ENCODE measurements at places on chromosomes 2 and 18. TPM values are rescaled to one million over a fixed set of nuclear protein-coding genes. Genes with fewer than 3 reads are reported as not detected.

GRCh38 chr2:129240061-129240460 lies 739.4 kb upstream of the RAB6C start:
- H3K4me1 ChIP-seq, result peaks cover 9% of the 10 kb centered on the region
- no peaks in the 10 kb centered on the region for H3K36me3 ChIP-seq
- DNase-seq, result no peak
- no peaks in the 10 kb centered on the region for H3K27me3 ChIP-seq
- no peak overlapping the region for H3K4me3 ChIP-seq
- H3K27ac ChIP-seq, result no peak overlapping the region

DNA sequence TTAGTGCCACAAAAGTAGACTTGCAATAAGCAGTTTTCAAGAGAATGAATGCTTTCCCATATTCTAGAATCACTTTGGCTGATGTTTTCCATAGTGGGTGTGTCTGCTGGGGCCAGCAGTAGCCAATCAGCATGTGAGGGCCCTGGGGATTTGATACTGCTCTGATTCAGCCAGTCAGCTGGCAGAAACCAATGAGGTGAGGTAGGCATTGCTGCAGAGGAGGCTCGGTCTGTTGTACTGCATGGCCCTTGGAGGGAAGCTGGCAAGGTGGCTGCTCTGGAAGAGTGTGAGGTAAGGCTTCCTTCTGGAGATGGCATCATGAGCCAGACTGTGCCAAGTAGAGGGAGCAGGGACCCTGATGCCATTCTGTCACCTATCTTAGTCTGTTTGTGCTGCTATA lies 22.7 kb downstream of the TMEM87B start:
- H3K36me3 ChIP-seq, result peaks cover 7% of the 10 kb centered on the region
- no peak overlapping the region for H3K4me3 ChIP-seq
- no peak overlapping the region for H3K27ac ChIP-seq
- H3K4me1 ChIP-seq, result no peaks in the 10 kb centered on the region
- no peak for DNase-seq

DNA sequence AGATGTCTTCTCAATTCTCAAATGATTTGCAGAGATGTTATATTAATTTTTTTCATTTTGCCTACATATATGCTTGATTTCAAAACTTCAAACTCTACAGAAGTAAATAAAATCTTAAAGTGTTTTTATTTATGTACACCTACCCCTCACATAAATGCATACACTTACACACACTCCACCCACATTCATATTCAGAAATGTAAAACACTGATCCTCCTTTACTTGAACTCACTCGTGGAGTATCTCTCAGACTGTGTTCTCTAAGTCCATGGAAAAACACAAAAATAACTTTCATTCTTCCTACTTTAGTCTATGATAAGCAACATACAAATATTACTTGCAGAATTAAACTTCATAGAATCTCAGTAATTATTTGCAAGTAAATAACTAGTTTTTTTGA lies 209.1 kb upstream of the RBMS1 start:
- H3K4me1 ChIP-seq, result no peaks in the 10 kb centered on the region
- no peak overlapping the region for H3K27ac ChIP-seq
- DNase-seq, result no peak
- H3K4me3 ChIP-seq, result no peak overlapping the region

DNA sequence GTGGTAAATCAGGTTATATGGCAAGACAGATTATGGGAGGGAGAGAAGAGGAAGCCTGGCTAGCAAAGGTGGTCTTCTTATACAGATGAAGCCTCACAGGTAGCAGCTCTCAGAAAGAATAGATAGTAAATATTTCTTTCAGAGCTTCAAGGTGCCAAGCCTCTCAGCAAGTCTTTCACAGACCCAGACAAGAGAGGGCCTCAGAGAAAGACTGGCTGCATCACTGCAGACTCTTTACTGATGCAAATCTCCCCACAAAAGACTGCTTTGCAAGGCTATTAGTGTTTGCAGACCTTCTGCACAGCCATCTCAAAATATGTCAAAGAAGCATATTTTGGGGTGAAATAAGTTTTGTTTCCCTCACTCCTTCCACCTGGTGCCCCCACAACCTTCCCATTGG lies 372.4 kb upstream of the RND3 start:
- H3K4me3 ChIP-seq, result no peak overlapping the region
- no peaks in the 10 kb centered on the region for H3K27me3 ChIP-seq
- no peaks in the 10 kb centered on the region for H3K4me1 ChIP-seq
- DNase-seq, result no peak
- H3K36me3 ChIP-seq, result no peaks in the 10 kb centered on the region

DNA sequence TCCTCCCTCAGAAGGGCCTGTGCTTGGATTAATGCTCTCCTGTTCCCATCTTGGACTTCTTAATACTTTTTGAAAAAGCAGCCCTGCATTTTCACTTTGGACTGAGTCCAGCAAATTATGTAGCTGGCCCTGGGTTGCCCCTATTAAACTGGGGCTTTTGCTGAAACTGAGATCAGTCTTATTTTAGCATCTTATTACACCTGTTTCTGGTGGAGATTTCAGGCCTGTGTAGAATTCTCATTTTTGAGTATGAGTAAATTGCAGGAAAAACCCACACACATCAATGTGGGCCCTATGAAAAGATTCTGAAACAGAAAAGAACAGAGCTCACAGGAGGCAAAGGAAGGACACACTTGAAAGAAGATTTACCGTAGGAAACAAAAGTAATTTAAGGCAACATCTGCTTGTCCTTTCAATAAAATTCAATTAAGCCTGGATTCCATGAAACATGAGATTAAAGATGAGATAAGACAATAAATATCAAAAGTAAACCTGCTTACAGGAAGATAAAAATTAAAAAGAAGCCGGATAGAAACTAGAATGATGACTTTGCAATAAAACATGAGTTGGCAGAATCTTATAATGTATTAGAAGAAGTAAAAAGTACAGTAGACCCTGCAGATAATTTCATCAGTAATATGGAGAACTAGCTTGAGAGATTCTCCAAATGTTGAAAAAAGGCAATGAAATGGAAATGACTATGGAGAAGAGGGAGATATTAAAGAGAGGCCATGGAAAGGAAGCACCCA lies 90.7 kb upstream of the GCFC2 start:
- no peak for DNase-seq
- H3K36me3 ChIP-seq, result no peaks in the 10 kb centered on the region
- no peak overlapping the region for H3K4me3 ChIP-seq
- H3K27ac ChIP-seq, result no peak overlapping the region
- H3K27me3 ChIP-seq, result no peaks in the 10 kb centered on the region

- no peak for DNase-seq
- H3K4me3 ChIP-seq, result no peak overlapping the region
- H3K4me1 ChIP-seq, result no peaks in the 10 kb centered on the region
- no peaks in the 10 kb centered on the region for H3K36me3 ChIP-seq
- no peak overlapping the region for H3K27ac ChIP-seq
These were observed 137.0 kb upstream of the ATP5MC3 start for GRCh38 chr2:175318542-175318941.

DNA sequence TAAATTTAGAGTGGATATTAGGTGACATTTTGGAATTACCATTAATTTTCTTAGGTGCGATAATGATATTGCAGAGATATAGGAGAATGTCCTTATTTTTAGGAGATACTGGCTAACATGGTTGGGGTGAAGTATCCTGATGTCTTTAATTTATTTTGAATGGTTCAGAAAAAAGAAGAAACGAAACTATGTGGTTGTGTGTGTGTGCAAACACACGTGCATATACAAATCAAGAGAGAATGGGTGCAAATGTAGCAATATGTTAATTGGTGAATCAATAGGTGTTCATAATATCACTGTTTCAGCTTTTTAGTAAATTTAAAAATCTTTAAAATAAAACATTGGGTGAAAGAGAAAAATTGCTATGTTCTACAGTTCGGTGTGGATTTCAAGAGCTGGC lies 140.9 kb downstream of the DIS3L2 start:
- no peak for DNase-seq
- H3K4me3 ChIP-seq, result no peak overlapping the region
- no peak overlapping the region for H3K27ac ChIP-seq
- H3K4me1 ChIP-seq, result no peaks in the 10 kb centered on the region
- H3K27me3 ChIP-seq, result no peaks in the 10 kb centered on the region
- H3K36me3 ChIP-seq, result no peaks in the 10 kb centered on the region

GRCh38 chr2:71631411-71631931 lies 178.1 kb downstream of the DYSF start:
- H3K27me3 ChIP-seq, result no peaks in the 10 kb centered on the region
- no peaks in the 10 kb centered on the region for H3K36me3 ChIP-seq
- H3K4me1 ChIP-seq, result peaks cover 6% of the 10 kb centered on the region
- H3K27ac ChIP-seq, result no peak overlapping the region

DNA sequence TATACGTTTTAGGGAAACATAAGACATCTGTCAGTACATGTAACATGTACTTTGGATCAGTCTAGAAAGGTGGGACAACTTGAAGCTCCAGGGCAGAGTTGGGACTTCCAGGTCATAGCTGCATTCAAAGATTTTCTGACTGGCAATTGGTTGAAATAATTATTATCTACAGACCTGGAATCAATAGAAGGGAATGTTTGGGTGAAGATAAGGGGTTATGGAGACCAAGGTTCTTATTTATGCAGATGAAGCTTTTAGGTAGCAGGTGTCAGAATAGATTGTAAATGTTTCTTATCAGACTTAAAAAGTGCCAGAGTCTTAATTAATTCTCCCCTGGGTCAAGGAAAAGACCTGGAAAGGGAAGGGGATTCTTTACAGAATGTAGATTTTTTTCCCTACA lies 19.8 kb downstream of the RPIA start:
- H3K4me3 ChIP-seq, result no peak overlapping the region
- DNase-seq, result no peak
- H3K27me3 ChIP-seq, result no peaks in the 10 kb centered on the region

DNA sequence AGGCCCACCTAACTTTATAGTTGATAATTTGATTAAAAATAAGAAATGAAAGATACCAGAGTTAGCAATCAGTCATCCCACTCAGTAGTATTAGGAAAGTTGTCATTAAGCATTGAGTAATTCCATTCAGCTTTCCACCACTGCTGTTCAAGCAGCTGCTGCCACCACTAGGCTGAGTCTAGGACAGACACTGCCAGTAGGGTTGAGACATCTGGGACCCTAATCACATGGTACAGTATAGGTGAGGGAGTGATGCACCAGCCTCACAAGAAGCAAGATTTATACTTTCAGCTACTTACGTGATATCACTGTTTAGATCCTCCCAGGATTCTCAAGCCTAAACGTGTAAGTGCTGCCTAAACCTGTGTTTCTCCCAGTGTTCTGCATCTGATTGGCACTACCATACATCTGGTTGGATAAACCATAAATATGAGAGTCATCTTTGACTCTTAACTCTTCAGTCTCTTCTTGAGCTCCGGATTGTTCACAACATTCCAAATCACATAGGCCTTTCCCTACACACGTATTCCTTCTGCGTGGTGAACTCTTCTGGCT lies 3.2 kb downstream of the UBXN4 start:
- DNase-seq, result no peak
- no peaks in the 10 kb centered on the region for H3K27me3 ChIP-seq
- H3K27ac ChIP-seq, result no peak overlapping the region
- H3K4me1 ChIP-seq, result no peaks in the 10 kb centered on the region
- H3K36me3 ChIP-seq, result peaks cover 18% of the 10 kb centered on the region

DNA sequence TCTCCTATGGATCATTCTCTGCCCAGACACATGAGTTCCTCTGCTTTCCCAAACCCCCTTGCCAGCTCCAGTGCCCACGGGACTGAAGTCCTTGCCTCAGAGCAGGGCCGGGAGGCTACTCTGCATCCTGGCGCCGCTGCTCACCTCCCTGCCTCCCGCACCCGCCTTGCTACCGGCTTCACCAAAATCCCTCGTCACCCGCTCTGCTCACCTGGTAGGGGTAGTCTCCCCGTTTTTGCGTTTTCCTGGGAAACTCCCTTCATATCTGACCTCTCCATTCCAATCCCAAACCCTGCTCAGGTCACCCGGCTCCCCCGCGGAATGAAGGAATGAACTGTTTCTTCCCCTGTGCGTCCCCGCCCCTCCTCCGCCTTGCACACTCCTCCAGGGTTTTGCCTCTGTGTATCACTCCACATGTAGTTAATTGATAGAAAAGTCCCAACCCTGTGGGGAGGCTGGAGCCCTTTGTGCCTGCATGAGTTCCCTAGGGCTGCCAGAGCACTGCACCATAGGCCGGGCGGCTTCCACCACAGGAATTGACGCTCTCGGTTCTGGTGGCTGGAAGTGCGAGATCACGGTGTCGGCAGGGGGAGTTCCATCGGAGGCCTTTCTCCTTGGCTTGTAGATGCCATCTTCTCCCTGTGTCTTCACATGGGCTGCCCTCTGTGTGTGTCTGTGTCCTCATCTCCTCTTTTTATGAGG lies 2.0 kb upstream of the DGKD start:
- no peak for DNase-seq
- H3K27ac ChIP-seq, result no peak overlapping the region
- no peaks in the 10 kb centered on the region for H3K36me3 ChIP-seq
- H3K27me3 ChIP-seq, result no peaks in the 10 kb centered on the region
- peaks cover 28% of the 10 kb centered on the region for H3K4me1 ChIP-seq

- H3K4me1 ChIP-seq, result no peaks in the 10 kb centered on the region
- no peak for DNase-seq
- H3K27me3 ChIP-seq, result peaks cover 26% of the 10 kb centered on the region
- no peak overlapping the region for H3K4me3 ChIP-seq
- H3K27ac ChIP-seq, result no peak overlapping the region
These were observed 11.0 kb upstream of the OSR1 start for GRCh38 chr2:19369341-19369955.

DNA sequence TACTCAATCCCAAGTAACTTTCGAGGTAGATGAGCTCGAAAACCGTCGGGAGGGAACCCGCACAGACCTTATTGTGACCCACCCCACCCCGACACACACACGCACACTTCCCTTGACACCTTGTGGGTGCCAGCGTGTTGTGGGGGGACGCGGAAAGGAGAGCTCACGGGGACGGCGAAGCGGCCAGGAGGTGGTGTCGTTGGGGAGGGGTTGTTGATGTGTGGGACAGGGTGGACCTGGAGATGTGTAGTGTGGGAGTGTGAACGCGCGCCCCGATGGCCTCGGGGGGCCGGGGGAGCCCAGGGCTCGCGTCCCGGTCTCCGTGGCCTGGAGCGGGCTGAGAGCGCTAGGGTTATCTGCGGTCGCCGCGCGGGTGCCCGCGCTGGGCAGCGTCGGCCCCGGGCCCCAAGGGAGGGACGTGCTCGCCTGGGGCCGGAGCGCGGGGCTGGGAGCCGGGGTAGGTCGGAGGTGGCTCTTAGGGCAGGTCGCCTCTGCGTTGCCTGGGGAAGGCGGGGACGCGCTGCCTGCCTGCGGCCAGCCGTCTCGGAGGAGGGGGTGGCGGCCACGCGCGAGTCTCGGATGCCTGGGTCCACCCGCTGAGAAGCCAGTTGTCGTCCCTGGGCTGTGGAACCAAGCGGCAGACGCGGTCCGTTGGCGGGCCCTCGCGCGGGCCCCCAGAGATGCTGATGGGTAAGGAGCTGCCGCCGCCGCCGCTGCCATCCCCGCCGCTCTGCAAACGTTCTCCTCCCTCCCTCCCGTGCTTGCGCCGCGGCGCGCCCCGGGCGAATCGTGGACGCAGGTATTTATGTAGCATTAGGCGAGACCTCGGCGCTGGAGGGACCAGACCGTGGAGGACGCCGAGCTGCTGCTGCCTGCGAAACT lies 1.6 kb downstream of the KLHL29 start:
- H3K4me1 ChIP-seq, result peaks cover 15% of the 10 kb centered on the region
- no peak overlapping the region for H3K27ac ChIP-seq
- H3K4me3 ChIP-seq, result peak overlapping the region; percentile 68
- no peak for DNase-seq
- no peaks in the 10 kb centered on the region for H3K36me3 ChIP-seq

The ANKAR gene
- 22.7 TPM for total RNA-seq

The GPR17 gene
- total RNA-seq, result 36.6 TPM
